Ammon's horn (tissue), 1 donor: ENCODE measurements at places on chromosomes 2 and 18.

GRCh38 chr18:12658426-12659138 is 675 bp upstream of the SPIRE1 start:
- DNase-seq = peak; percentile 37

DNA sequence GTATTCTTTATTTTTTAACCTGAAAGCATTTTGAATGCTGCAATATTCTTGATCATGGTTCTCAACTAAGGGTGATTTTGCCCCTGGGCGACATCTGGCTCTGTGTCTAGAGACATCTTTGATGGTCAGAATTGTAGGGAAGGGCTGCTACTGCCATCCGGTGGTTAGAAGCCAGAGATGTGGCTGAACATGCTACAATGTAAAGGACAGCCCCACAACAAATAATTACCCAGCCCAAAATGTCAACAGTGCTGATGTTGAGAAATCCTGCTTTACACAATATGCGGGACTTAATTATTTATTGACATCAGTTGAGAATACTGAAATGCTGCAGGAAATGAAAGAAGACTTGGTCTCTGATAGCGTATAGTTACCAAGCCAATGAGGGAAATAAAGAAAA is 37.5 kb upstream of the SERPINB2 start:
- DNase-seq = peak; percentile 17

DNA sequence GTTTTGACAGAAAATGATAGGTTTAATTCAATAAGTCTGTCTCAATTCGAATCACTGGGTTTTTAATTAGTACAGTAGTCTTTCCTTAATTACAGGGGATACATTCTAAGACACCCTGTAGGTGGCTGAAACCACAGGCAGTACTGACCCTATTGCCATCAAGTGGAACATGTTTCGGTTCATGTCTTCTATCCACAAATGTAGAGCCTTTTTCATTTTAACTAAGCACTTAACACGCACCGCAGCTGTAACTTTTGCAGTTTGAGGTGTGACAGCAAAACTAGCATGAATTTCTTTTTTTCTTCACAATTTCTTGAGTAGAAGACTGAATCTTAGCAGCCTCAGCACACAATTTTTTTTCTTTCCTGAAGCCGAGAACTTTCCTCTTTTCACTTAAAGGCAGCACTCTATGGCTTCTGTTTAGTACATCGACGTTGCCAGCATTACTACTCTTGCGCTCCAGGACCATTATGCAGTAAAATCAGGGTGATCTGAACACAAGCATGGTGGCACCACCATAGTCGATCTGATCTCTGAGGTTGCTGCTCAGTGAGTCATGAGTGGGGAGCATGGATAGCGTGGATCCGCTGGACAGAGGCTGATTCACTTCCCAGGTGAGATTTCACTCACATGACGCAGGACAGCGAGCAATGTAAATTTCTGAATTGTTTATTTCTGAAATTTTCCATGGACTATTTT is 805.1 kb downstream of the RNF144A start:
- DNase-seq = no peak

DNA sequence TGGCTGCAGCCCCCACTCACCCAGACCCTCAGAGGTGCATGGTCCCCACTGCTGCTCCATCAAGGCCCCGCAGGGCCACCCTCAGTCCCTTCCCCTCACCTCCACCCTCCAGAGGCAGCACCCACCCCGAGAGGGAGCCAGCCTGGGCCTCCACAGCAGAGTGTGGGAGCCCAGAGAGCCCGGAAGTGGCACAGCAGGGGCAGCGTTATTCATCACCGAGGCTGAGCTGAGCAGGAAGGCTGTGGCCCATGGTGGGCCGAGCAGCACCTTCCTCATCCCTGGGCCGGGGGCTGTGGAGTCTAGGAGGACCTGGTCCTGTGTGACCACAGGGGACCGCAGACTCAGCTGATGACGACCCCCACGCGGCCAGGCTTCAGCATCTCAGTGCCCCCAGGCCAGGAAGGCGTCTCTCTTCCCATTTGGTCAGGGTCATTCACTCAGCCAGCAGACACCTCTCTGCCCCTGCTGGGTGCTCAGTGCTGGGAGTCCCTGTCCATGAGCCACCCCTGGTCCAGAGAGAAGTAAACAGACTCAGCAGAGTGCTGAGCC is 258.1 kb downstream of the ATAD2B start:
- DNase-seq = no peak

- no peak for DNase-seq
These were observed 493.8 kb downstream of the FBXO15 start for GRCh38 chr18:73653827-73654226.

DNA sequence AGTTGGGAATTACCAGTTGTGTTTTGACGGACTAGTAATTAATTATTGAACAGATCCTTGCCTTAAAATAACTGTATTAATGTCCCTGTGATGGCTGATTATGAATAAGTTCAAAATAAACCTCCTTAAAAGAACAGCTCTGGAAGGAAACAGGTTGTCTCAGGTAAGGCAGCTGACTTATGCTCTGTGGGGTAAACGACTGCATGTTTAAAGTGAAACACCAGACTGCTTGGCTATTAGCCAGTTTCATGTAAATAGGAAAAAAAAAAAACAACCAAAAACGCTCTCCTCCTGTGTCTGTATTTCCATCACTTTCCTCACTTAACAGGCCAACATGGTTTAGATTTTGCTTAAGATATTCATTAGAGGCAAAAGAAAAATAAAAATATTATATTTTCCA is 243.6 kb downstream of the TMEM182 start:
- no peak for DNase-seq

- DNase-seq = no peak
These were observed 259.6 kb downstream of the CLIP4 start for GRCh38 chr2:29374823-29375222.

DNA sequence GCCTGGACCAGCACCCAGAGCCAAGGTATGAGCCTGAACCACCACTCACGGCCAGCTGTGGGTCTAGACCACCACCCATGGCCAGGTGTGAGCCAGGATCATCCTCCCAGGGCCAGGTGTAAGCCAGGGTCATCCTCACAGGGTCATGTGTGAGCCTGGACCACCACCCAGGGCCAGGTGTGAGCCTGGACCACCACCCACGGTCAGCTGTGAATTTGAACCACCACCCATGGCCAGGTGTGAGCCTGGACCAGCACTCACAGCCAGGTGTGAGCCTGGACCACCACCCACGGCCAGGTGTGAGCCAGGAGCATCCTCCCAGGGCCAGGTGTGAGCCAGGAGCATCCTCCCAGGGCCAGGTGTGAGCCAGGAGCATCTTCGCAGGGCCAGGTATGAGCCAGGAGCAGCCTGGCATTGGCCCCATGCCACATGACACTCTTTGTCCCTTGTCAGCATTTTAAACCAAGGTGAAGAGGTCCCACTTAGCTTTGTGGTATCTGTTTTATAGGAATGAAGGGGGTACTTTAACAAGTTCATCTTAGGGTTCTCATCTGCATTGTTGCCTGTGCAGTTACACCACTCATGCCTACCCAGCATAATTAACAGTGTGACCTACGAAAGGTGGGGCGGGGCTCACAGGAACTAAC is 71.2 kb downstream of the AGAP1 start:
- DNase-seq = no peak
